ENCODE measurements at places on chromosomes 6 and 20.

DNA sequence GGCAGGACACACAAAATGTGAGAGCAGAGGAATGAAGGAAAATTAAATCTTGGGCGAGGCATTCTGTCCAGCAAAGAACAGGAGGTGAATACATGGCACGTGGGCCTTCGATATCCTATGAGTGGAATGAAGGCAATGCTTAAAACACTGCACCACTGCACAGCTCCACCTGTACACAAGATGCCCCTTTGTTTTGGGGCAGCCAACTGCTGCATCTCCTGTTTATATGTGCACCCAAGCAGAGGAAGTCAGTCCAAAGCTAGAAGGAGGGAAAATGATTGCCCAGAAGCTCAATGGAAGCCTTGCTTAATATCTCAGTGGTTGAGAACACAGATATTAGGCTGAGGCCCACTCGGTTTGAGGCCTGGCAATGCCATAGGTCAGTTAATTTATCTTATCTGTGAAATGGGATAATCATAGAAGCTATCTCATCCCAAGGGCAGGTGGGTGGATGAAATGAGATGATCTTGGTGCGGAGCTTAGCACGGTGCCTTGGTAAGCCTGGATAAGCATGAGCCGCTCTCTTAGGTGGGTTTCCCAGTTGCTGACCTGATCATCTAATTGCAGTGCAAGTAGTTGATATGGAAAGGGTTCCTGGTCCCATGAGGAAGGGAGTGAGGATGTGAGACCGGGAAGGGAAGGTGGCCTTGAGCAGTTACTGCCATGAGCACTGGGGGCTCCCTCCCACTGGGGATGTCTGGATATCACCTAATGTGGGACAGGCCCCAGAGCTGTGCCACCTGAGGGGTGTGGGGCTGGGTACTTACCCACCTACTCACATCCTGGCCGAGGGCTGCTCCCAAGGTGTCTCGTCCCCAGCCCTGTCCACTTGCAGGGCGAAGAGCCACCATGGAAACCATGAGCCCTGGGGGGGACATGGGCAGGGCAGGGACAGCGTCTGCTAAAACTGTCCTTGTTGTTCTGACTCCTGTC, 9.9 kb downstream of the BANF2 start:
- DNase-seq: no peak

- DNase-seq: no peak
These were observed 87.8 kb downstream of the L3MBTL3 start for GRCh38 chr6:130105996-130106704.

DNA sequence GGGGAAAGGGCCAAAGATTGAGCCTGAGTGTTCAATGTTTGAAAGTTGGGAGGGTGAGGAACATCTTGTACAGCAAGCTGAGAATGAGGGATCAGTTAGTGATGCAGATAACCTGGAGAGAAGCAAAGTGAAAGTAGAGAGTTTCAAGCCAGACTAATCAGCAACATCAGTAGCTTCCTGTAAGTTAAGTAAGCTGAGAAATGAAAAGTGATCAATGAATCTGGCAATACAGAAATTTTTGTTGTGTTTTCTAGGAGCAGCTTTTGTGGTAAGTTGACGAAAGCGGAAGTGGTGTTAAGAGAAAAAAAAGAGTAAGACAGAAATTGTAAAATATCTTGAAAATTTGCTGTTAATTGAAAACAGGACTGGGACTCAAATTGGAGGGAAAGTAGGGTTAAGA, 855.5 kb upstream of the MAP3K7 start:
- no peak for DNase-seq

DNA sequence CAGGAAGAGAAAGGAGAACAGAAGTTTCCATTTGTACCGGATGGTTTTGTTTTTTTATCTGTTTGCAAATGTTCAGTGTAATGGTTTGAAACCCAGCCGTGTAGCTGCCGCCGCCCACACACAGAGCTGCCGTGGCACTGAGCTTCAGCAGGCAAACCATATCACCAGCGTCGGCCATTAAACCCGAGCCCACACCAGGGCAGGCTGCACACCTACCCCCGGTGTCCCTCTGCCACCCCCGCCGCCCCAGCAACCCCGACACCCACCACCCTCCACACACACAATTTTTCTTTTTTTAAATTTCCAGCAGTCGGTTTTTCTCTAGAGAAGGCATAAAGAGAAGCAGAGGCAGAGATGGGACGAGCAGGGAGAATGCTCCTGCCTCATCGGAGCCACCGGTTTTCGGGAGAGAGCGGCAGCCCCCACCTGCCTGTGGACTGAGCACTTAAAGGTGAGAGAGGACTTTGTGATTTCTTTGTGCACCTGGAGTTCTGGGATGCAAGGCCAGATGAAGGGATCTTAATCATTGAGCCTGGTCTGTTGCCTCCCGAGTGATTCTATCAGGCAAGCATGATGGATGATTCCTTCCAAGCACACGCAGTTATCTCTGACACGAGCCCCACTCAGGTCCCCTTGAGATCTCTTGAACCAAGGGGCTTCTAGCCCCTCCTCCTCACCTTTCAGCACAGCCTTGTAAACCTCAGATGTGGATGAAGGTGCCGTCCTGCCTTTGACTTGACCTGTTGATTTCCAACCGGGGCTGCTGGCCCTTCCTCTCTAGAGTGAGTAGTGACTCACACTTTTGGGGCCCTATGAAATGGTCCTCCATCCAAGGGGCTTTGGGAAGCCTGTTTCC, 17.5 kb upstream of the ZNF831 start:
- DNase-seq: peak; percentile 33

- DNase-seq: no peak
These were observed 586.5 kb downstream of the EPM2A start for GRCh38 chr6:145148776-145149175.

DNA sequence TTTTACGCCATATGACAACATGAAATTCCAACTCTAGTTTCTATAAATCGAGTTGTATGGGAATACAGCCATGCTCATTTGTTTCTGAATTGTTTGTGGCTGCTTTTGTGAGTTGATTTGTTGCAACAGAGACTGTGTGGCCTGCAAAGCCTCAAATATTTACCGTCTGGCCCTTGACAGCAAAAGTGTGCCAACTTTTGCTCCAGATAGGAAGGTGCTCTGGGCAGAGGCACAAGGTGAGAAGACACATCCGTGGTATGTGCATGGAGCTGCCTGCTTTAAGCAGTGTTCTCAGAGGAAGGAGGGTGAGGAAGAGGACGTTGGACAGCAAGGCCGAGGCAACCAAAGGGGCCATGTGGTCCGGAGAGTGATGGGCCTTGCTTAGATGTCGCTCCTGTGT, 57.4 kb downstream of the IYD start:
- DNase-seq: no peak

DNA sequence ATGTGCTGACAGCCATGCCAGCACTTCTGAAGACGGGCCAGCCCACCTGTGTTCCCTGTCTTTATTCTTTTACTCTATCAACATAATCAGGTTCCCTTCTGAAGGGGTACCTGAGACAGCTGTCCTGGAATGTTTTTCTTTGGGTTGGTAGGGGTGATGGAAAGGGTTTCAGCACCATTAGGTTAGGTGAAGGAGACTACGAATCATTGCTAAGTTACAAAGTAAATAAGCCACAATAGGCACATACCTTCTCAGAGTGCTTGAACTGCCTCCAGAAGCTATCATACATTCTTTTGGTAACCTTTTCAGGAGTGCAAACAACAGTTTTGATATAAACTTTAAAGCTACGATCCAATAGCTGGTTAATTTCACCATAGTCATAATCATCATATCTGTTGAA, 106.3 kb downstream of the SESN1 start:
- DNase-seq: no peak

- no peak for DNase-seq
These were observed 1.8 kb upstream of the SAMD5 start for GRCh38 chr6:147506704-147507114.

Data from stimulated activated CD8-positive, alpha-beta memory T cell treated with anti-CD3 and anti-CD28 coated beads, Interleukin-2, amount 100 ng/mL, for 1 hour (primary cell).